ENCODE measurements at places on chromosomes 4 and X. TPM values are rescaled to one million over a fixed set of nuclear protein-coding genes. Genes with fewer than 3 reads are reported as not detected.

Gene UCP1
- not detected for total RNA-seq

Gene KDR
- total RNA-seq = 0.08 TPM

Gene FAM193A
- total RNA-seq = 18.9 TPM

Gene SPANXB1
- total RNA-seq = not detected

Gene MAGEA8
- not detected for total RNA-seq

GRCh38 chr4:145609481-145610427, 9.4 kb upstream of the MMAA start:
- no peak overlapping the region for H3K4me3 ChIP-seq
- H3K27me3 ChIP-seq = peaks cover 17% of the 10 kb centered on the region
- peak; percentile 49 for DNase-seq

DNA sequence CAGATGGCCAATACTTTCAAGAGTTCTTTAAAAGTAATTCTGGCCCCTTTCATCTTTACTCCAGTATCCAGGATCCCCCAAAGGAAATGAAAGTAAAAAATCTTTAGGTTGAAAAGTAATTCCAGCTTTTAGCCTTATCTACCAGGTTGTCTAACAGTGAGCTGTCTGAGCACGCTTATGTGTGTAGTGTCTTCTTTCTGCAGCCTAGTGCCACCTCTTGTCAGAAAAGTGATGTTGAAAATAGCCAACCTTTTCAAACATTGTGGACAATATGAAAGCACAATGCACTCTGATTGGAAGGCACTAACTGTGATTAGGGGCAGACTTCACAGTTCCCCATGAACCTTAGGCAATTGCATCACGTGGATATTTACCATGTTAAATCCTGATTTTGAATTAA, 92.1 kb downstream of the RELL1 start:
- no peak overlapping the region for H3K27ac ChIP-seq
- no peaks in the 10 kb centered on the region for H3K27me3 ChIP-seq
- peaks cover 3% of the 10 kb centered on the region for H3K36me3 ChIP-seq
- H3K4me3 ChIP-seq = no peak overlapping the region
- no peak for DNase-seq

DNA sequence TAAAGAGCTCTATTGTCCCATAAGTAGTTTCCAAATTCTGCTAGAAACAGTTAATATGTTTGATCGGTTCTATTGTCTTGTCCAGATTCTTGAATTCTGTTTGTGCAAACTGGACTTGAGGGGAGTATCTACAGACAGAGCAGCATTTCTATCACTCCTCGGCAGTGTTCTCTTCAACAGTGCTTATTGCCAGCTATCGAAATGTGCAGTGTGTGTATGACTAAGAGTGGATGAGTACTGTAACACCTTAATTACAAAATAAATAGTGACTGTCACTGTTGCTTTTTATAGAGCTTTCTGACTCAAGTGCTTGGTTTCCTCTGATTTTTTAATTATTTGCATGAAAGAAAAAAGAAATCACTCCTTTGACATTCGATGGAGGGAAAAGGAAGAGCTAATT, 274.6 kb downstream of the RPA4 start:
- no peak overlapping the region for H3K4me3 ChIP-seq
- no peaks in the 10 kb centered on the region for H3K27me3 ChIP-seq
- no peaks in the 10 kb centered on the region for H3K36me3 ChIP-seq
- no peak for DNase-seq

- H3K36me3 ChIP-seq = peaks cover 9% of the 10 kb centered on the region
- no peak overlapping the region for H3K27ac ChIP-seq
- H3K27me3 ChIP-seq = peaks cover 3% of the 10 kb centered on the region
- no peak overlapping the region for H3K4me3 ChIP-seq
- H3K4me1 ChIP-seq = peaks cover 81% of the 10 kb centered on the region
Observed at GRCh38 chr4:48043504-48043903, 26.9 kb downstream of the NIPAL1 start.

DNA sequence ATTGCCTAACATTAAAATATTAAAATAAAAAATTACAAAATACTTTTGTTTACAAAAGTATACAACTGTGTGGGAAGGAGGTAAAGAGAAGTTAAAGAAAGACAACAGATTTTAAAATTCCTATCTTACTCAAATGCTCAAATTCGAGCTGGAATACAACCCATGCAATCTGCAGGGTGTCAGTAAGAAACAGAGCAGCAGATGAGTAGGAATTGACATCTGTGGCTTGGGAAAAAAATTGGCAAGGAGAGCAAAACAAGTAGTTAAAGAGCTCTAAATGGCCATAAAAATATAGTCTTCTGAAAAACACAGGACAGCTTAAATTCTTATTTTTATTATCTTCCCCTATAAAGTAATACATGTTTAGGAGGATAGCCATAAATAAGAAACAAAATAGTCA, 1609.0 kb upstream of the AGA start:
- H3K36me3 ChIP-seq = no peaks in the 10 kb centered on the region
- H3K4me1 ChIP-seq = no peaks in the 10 kb centered on the region
- no peak for DNase-seq
- no peak overlapping the region for H3K4me3 ChIP-seq
- no peaks in the 10 kb centered on the region for H3K27me3 ChIP-seq

- no peak overlapping the region for H3K4me3 ChIP-seq
- no peak overlapping the region for H3K27ac ChIP-seq
- peak; percentile 31 for DNase-seq
- H3K27me3 ChIP-seq = no peaks in the 10 kb centered on the region
Observed at GRCh38 chr4:142801966-142802365, 44.1 kb downstream of the INPP4B start.

GRCh38 chr4:113316879-113317278, 267.4 kb downstream of the ANK2 start:
- H3K27me3 ChIP-seq = peaks cover 5% of the 10 kb centered on the region
- no peak overlapping the region for H3K4me3 ChIP-seq
- DNase-seq = peak; percentile 15
- H3K4me1 ChIP-seq = peaks cover 9% of the 10 kb centered on the region
- peak overlapping the region; percentile 19 for H3K27ac ChIP-seq

GRCh38 chr4:15657366-15657765, 2.2 kb upstream of the FBXL5 start:
- H3K36me3 ChIP-seq = peaks cover 35% of the 10 kb centered on the region
- H3K4me3 ChIP-seq = no peak overlapping the region
- no peak overlapping the region for H3K27ac ChIP-seq
- H3K27me3 ChIP-seq = no peaks in the 10 kb centered on the region
- peaks cover 64% of the 10 kb centered on the region for H3K4me1 ChIP-seq

GRCh38 chr4:113131621-113132020, 82.2 kb downstream of the ANK2 start:
- no peaks in the 10 kb centered on the region for H3K4me1 ChIP-seq
- H3K4me3 ChIP-seq = no peak overlapping the region
- no peak overlapping the region for H3K27ac ChIP-seq
- no peak for DNase-seq

DNA sequence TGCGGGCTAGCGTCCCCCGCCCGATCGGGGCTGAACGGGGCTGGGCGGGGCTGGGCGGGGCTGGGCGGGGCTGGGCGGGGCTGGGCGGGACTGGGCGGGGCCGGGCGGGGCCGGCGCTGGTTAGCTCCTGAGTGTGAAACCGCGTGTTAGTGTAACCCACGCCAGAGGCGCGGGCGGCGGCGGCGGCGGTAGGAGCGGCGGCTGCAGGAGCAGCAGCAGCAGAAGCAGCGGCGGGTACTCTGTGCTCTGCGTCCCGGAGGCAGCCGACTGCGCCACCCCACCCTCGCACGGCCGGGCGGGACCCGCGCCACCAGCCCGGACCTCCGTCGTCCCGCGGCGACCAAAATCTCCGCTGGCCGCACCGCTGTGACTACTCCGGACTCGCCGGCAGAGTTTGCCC, 128.1 kb downstream of the LAS1L start:
- peak; percentile 56 for DNase-seq
- H3K36me3 ChIP-seq = peaks cover 5% of the 10 kb centered on the region
- peak overlapping the region; percentile 78 for H3K4me3 ChIP-seq
- no peaks in the 10 kb centered on the region for H3K4me1 ChIP-seq
- H3K27ac ChIP-seq = no peak overlapping the region

DNA sequence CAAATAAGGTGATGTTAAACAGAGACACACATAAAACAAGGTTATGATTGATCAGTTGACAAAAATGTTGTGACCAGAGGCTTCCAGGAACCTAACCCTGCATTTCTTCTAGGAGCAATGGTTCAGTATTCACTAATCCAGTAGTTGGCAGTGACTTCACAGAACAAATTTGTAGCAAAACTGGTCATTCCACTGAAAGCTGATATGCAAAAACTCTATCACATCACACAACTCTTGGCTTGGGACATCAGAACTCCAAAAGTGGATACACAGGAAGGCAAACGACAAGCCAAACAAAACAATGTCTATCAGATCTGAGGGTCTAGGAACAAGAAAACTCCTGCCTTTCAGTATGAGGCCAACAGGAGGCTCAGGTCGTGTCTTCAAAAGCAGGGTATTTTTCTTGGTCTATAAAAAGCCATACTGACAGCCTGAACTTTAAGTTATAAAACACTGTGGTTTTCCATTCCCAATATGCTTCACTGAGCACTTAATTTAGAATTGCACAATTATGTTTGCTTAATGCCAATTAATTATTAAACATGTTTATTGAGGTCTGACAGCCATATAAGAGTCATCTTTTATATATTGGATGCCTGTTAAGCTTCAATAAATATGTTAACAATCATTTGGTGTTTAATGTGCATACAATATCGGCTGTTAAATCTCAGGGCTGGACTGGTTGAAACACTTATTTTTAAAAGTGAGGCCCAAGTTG, 45.6 kb downstream of the SOD3 start:
- no peaks in the 10 kb centered on the region for H3K27me3 ChIP-seq
- H3K4me3 ChIP-seq = no peak overlapping the region
- no peak overlapping the region for H3K27ac ChIP-seq
- H3K4me1 ChIP-seq = no peaks in the 10 kb centered on the region
- no peak for DNase-seq

DNA sequence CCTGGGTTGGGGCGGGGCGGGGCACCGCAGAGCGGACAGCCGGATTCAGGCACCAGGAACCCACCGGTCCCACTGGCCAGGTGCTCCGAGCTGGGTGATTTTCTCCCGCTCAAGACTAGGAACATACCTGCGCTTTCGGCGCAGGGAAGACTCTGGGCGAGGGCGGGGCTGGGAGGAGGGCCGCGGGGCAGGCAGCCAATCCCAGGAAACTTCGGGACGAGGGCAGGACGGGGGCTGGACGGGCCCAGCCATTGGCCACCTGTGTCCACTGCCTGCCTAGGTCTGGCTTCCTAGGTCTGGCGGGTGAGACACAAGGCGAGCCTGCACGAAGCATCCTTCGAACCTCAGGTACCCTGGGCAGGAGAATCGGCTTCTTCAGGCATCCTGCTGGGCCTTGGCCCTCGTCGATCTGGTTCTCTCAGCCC, 274 bp upstream of the ERVMER34-1 start:
- H3K4me1 ChIP-seq = peaks cover 5% of the 10 kb centered on the region
- H3K27me3 ChIP-seq = peaks cover 55% of the 10 kb centered on the region
- no peaks in the 10 kb centered on the region for H3K36me3 ChIP-seq
- DNase-seq = no peak

GRCh38 chrX:128807367-128807766, 715.9 kb downstream of the SMARCA1 start:
- H3K27me3 ChIP-seq = no peaks in the 10 kb centered on the region
- H3K27ac ChIP-seq = no peak overlapping the region
- DNase-seq = no peak
- no peaks in the 10 kb centered on the region for H3K4me1 ChIP-seq
- no peak overlapping the region for H3K4me3 ChIP-seq

GRCh38 chr4:8099981-8100464, 58.6 kb downstream of the ABLIM2 start:
- H3K27ac ChIP-seq = no peak overlapping the region
- peaks cover 3% of the 10 kb centered on the region for H3K36me3 ChIP-seq
- H3K4me3 ChIP-seq = no peak overlapping the region
- DNase-seq = no peak
- H3K27me3 ChIP-seq = no peaks in the 10 kb centered on the region
- no peaks in the 10 kb centered on the region for H3K4me1 ChIP-seq
